Body of pancreas (tissue), 4 donors: ENCODE measurements at places on chromosomes 2 and 18. TPM values are rescaled to one million over a fixed set of nuclear protein-coding genes. Genes with fewer than 3 reads are reported as not detected.

Gene C2orf66
- 0.78 TPM for total RNA-seq

Gene BMP10
- total RNA-seq: not detected

Gene RIOK3
- 57.3 TPM for total RNA-seq

Gene LGALSL
- total RNA-seq: 1.3 TPM

Gene CREG2
- total RNA-seq: not detected

- DNase-seq: peak; percentile 42
These were observed 100.4 kb upstream of the FZD5 start for GRCh38 chr2:207869784-207870778.

DNA sequence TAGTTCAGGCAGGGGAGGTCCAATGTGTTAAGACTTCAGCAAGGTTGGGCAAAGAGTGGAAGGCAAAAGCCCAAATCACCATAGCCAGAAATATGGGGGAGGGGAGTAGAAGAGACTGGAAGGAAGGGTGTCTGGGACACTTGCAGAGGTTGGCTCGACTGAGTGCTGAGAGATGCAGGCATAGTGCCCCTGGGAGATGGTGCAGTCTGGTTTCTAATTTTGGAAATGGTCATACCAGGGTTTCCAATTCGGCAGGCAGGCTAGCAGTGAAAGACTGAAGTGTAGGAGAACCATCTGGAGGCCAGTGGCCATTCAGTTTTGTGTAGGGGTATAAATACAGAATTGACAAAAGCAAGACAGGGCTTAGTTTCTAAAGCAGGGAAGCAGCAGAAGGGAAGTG lies 6.2 kb upstream of the SPOPL start:
- DNase-seq: no peak

DNA sequence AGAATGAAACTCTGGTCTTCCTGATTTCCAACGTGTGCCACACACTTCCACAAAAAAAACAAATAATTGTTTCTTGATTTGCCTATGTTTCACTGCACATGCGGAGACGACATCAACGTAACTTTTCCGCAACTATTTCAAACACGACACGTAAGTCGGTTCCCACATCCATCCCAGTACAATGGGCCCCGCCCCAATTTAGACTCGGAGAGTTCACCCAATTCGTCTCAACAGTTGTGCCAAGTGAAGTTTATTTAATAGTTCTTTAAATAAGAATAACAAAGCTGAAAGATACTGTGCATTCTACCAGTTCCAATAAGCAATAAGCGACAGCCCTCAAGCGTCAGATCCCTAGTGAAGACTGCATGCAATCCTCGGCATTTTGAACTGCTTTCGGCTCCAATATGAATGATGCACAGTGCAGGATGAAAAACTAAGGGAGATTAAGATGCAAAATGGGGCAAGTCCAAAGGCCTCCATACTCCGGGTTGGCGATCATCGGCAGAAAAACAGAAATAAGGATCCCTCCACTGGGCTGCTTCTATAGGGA lies 664 bp downstream of the CCT4 start:
- DNase-seq: no peak

DNA sequence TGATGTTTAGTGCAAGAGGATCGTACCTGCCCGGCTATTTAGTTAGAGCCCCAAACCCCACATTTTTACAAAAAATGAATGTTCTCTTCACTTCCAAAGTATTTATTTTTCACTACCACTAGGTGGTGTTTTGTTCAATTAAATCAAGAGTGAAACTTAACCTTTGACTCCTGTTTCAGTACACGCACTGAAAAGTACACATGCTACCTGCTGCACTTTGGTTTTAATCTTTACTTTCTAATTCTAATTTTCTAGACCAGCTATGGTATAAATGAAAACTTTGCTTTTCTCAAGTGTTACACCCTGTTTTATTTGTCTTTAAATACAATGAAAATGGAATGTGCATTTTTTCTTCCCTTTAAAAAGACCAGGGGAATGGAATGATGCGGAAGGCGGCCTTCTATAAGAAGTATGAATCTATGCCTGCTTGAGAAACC lies 31.4 kb upstream of the CHN1 start:
- no peak for DNase-seq

DNA sequence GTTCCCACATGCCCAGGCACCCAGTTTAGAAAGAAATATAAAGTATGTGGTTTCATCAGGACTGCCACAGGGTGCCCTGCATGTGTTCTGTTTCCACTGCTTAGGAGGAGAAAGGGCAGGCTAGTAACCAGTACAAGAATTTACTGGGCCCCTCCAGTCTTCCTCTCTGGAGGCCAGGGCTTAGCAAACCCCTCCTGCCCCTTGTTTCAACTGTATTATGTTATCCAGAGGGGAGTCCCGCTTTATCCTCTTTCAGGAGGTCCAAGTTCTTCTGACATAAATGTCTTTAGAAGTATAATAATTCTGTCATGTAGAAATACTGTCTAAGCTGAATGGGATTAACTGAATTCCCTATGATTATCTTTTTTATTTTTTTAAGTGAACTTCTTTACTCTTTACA lies 132.1 kb downstream of the WDSUB1 start:
- DNase-seq: no peak

- DNase-seq: no peak
These were observed 61.5 kb upstream of the L3MBTL4 start for GRCh38 chr18:6476190-6476589.

DNA sequence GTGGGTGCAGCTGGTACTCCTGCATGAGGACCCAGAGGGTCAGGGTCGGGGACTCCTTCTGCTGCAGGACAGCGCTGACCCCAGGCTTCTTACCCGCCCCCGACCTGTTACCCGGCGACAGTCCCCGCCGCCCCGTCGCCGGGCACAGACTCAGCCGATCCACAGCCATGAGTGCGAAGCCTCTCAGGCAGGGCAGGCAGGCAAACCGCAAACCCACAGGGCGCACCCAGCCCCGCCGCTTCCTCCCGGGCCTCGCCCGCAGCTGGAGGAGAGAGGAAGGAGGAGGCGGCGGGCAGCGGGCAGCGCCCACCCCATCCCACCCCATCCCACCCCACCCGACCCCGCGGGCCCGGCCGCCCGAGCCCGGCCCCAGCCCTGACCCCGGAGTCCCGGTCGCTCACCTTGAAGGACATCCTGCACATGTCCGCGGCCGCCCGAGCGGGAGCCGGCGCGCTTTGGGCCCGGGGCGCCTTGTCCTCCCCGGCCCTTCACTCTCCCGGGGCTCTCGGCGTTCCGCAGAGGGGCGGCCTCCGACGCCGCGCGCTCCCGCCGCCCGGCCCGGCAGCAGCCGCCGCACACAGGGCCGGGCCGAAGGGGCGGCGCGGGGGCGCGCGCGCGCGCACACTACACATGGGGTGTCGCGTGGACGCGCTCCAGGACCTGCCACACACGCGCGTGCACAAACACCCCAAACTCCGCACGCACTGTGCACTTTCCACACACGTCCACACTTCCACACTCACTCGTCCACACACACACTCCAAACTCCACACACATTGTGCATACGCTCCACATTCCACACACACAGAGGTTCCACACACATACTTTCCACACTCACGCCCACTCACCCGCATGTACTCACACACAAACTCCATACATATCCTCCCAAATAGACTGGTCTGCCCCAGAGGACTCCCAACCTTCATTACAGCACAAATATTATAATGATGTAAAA lies at the start of gene ANKRD29:
Gene ANKRD29 (minus strand): TSS at position 603 of the 955 bp plus-strand sequence. CDS start 181 bp downstream, at position 422.
- peak; percentile 18 for DNase-seq

DNA sequence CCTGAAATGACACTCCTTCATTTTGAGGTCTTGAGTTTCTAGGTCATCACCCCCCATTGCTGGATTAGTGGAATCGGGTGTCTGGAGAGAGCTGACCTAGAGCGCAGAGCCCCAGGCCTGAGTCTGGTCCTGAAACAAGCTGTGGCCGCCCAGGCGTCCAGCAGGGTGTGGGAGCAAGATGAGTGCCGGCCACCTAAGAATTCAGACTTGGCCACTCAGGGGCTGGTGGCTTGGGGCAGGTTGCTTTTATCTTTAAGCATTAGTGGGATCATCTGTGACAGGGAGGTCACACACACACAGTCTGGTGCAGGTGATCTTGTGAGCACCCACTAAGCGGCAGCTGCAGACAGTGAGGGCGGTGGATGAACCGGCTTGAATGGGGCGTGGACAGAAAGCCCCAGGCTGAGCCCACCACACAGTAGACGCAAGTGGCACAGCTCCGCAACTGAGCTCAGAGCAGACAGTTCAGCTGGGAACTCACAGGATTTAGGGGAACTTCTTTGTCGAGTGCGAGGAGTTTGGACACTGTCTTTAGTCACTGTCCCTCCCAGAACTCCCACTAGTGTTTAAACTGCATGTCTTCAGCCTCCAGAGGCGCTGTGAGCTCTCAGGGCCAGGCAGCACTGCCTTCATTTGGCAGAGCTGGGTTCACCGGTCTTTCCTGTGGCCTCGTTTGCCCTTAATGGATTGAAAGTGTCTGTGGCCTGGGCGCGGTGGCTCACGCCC lies 21.5 kb downstream of the ITGB1BP1 start:
- no peak for DNase-seq

GRCh38 chr2:145352484-145352883 lies 832.6 kb upstream of the ZEB2 start:
- DNase-seq: no peak

DNA sequence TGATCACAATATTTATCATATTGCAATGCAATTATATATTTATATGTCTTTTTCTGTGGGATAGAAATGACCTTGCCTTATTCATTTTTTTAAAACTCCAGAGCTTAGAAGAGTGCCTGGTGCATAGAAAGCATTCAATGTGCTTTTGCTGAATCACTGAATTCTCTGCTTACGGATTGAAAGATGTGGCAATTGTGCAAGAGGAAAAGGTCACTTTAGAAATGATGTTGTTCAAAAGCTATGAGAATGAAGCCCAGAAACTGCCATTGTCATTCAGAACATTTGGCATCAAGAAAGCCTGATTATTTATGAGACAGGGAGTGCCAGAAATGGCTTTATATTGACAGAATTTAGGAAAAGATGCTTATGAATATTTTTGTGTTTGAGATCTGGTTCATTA lies 678.6 kb upstream of the CDH2 start:
- no peak for DNase-seq

DNA sequence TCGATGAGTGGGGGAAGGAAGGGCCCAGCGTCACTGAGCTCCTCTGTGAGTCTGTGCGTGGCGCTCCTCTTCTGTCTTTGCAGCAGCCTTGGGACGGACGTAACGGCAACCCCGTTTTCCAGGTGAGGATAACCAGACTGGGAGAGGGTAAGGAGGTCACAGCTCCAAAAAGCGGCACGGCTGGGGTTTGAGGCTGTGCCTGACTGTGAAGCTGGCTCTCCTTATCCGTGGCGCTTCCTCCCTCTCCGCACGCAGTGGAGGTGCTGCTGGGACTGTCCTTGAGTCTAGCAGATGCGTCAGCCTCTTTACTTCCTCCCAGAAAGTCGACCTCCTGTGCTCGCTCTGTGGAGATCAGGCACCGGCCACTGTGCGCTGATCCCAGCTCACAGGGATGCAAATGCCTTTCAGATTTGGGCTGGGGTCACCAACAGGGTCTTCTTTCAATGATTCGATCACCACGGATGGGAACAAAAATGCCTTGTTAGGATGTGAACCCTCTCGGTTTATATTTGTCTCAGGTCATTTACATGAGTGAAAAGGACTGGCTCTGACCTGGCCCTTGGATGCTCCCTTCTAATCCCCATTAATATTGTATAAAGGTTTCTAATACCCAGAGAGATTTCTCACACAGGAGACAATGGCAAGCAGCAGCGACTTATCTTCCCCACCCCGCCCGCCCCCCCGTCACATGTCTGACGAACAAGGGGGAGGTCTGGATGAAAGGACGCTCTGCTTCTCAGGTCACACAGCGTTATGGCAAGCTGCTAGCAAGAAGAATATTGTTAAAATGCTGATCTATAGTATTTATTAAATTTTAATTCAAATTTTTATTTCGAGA lies 30.1 kb upstream of the E2F6 start:
- DNase-seq: no peak

DNA sequence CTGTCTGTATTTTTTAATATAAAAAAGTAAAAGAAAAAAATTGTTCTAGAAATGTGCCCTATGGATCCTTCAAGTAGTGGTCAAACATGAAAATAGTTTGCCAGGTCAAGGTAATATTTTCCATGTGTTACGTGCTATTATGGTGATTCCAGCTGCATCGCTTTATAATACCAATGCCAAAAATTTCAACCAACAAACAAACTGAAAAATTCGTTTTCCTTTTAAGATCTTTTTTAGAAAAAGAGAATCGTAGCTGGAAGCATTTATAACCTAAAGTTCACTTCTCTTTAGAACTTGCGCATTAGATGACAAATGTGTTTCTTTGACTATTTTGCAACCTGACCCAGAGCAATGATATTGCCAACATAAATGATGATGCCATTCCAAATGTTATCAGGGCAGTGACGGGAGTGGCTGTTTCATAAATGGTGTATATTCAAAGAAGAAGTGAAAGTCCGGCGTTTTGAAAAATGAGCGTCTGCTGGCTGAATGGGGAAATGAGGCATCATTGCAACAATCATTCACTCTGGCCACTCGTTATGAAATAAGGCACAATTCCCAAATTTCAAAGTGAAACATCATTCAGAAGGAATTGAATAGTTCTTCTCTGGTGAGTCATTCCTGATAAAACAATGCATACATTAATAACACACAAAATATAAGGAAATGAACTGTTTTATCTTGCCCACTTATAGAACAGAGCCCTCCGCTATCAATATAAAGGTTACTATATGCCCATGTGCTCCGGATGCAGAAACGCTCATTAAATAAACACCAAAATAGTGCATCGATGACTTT lies 297.4 kb downstream of the TGIF1 start:
- DNase-seq: no peak

GRCh38 chr2:107622741-107623310 lies 203.9 kb upstream of the RGPD4 start:
- no peak for DNase-seq

- peak; percentile 94 for DNase-seq
These were observed 116.6 kb upstream of the EFEMP1 start for GRCh38 chr2:56040189-56040588.

DNA sequence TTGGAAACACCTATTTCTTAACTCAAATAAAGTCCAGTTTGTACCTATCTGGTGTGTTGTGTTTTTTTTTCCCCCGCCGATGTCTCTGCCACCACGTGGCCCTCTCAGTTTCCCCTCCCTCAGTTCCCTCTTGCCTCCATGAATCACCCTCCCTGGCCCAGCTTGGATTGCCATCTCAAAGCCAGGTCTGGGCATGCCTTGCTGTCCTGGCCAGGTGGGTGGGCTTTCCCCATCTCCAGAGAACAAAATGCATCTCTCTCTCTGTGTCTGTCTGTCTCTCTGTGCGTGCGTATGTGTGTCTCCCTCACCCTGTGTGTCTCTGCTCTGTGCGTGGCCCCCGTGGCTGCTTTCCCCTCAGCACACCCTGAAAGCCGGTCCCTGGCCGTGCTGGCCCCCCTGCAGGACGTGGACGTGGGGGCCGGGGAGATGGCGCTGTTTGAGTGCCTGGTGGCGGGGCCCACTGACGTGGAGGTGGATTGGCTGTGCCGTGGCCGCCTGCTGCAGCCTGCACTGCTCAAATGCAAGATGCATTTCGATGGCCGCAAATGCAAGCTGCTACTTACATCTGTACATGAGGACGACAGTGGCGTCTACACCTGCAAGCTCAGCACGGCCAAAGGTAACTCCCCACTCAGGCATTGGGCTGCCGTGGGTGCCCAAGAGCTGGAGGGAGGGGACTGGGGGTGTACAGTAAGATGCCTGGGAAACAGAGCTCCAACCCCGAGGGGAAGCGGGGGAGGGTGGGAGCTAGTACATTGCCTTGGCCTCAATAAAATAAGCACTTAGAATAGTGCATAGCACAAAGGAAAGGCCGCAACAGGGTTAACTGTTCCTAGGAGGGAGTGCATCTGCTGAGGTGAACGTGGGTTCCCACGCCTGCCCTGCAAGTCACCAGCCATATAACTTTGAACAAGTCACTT lies 31.6 kb upstream of the GMPPA start:
- no peak for DNase-seq
